A549 treated with RU486 at 1 μM for 4 hours (cell line): ENCODE measurements at places on chromosomes 3 and 15. TPM values are rescaled to one million over a fixed set of nuclear protein-coding genes. Genes with fewer than 3 reads are reported as not detected.

ISL2 gene
- total RNA-seq: 2.8 to 4.7 TPM (median 4.0 TPM) in 5 replicates

ALDH1L1 gene
- total RNA-seq: 0.11 to 0.30 TPM (median 0.16 TPM) in 5 replicates

CELF6 gene
- total RNA-seq: 0.08 to 0.15 TPM (median 0.11 TPM) in 5 replicates

SUSD5 gene
- 1.9 to 3.7 TPM (median 3.5 TPM) in 5 replicates for total RNA-seq

FANCD2OS gene
- not detected in 5 replicates for total RNA-seq

C3orf49 gene
- total RNA-seq: not detected in 5 replicates

STT3B gene
- 54.9 to 102 TPM (median 76.7 TPM) in 5 replicates for total RNA-seq

ACKR2 gene
- total RNA-seq: not detected in 5 replicates

GLDN gene
- 0.09 TPM in 1 of 5 replicates, not detected in the others for total RNA-seq

C2CD4A gene
- 0.05 to 0.09 TPM (median 0.06 TPM) in 3 of 5 replicates, not detected in the others for total RNA-seq

FBLN2 gene
- 1.6 to 3.4 TPM (median 2.5 TPM) in 5 replicates for total RNA-seq

ULK4 gene
- total RNA-seq: 5.4 to 10.9 TPM (median 7.1 TPM) in 5 replicates

PPP1R14D gene
- 0.28 to 0.38 TPM in 2 of 5 replicates, not detected in the others for total RNA-seq

CFAP44 gene
- 1.4 to 2.5 TPM (median 1.9 TPM) in 5 replicates for total RNA-seq

STRC gene
- total RNA-seq: 0.07 to 0.08 TPM in 2 of 5 replicates, not detected in the others

TTC23 gene
- 9.4 to 13.1 TPM (median 11.7 TPM) in 5 replicates for total RNA-seq

AADACL2 gene
- total RNA-seq: not detected in 5 replicates

TRIM69 gene
- total RNA-seq: 3.3 to 6.8 TPM (median 4.5 TPM) in 5 replicates

CTXND1 gene
- total RNA-seq: 0.02 TPM in 1 of 5 replicates, not detected in the others

CCR2 gene
- not detected in 5 replicates for total RNA-seq

EPHB1 gene
- total RNA-seq: 0.12 to 0.16 TPM (median 0.14 TPM) in 4 of 5 replicates, not detected in the other

GOLGA6D gene
- 0.07 to 0.12 TPM in 2 of 5 replicates, not detected in the others for total RNA-seq

CCDC39 gene
- total RNA-seq: not detected in 5 replicates

PIK3CB gene
- total RNA-seq: 9.2 to 22.3 TPM (median 17.7 TPM) in 5 replicates

CD96 gene
- not detected in 5 replicates for total RNA-seq

LMCD1 gene
- 78.3 to 99.8 TPM (median 87.9 TPM) in 5 replicates for total RNA-seq

CADM2 gene
- 0.18 to 0.24 TPM (median 0.21 TPM) in 3 of 5 replicates, not detected in the others for total RNA-seq

UBE3A gene
- total RNA-seq: 21.9 to 28.0 TPM (median 23.8 TPM) in 5 replicates

CDHR4 gene
- 0.11 to 0.29 TPM (median 0.24 TPM) in 4 of 5 replicates, not detected in the other for total RNA-seq

POLQ gene
- 6.1 to 7.4 TPM (median 6.3 TPM) in 5 replicates for total RNA-seq

SYNPR gene
- not detected in 5 replicates for total RNA-seq

ENTPD3 gene
- total RNA-seq: 0.11 TPM in 1 of 5 replicates, not detected in the others

CNTN3 gene
- total RNA-seq: not detected in 5 replicates

CLSTN2 gene
- 0.02 to 0.06 TPM (median 0.05 TPM) in 4 of 5 replicates, not detected in the other for total RNA-seq

PLA2G4E gene
- total RNA-seq: not detected in 5 replicates

RPL4 gene
- total RNA-seq: 5,325 to 6,142 TPM (median 5,627 TPM) in 5 replicates

SCG5 gene
- 2.0 to 3.1 TPM (median 2.5 TPM) in 5 replicates for total RNA-seq

CAPN3 gene
- 0.22 to 0.87 TPM (median 0.43 TPM) in 4 of 5 replicates, not detected in the other for total RNA-seq

FOXL2 gene
- 3.0 to 5.7 TPM (median 5.2 TPM) in 5 replicates for total RNA-seq

GOLGA8B gene
- 7.7 to 19.4 TPM (median 16.6 TPM) in 5 replicates for total RNA-seq

GOLGA6B gene
- total RNA-seq: 0.09 TPM in 1 of 5 replicates, not detected in the others

SACM1L gene
- total RNA-seq: 11.9 to 17.4 TPM (median 15.8 TPM) in 5 replicates

USP13 gene
- 8.4 to 11.1 TPM (median 10.5 TPM) in 5 replicates for total RNA-seq

TLR9 gene
- total RNA-seq: 0.06 TPM in 1 of 5 replicates, not detected in the others

CRABP1 gene
- total RNA-seq: 1.5 to 2.0 TPM (median 1.8 TPM) in 5 replicates

HYKK gene
- total RNA-seq: 6.2 to 7.9 TPM (median 6.7 TPM) in 5 replicates

HYAL1 gene
- total RNA-seq: 0.27 to 0.50 TPM (median 0.45 TPM) in 5 replicates

NMB gene
- 16.4 to 29.4 TPM (median 26.3 TPM) in 5 replicates for total RNA-seq

GABRG3 gene
- total RNA-seq: 0.27 to 0.79 TPM (median 0.42 TPM) in 5 replicates

FAM107A gene
- total RNA-seq: not detected in 5 replicates

NISCH gene
- total RNA-seq: 9.1 to 15.1 TPM (median 13.8 TPM) in 5 replicates
